Lower lobe of right lung (tissue), 2 donors: ENCODE measurements at places on chromosomes 7 and 10.

DNA sequence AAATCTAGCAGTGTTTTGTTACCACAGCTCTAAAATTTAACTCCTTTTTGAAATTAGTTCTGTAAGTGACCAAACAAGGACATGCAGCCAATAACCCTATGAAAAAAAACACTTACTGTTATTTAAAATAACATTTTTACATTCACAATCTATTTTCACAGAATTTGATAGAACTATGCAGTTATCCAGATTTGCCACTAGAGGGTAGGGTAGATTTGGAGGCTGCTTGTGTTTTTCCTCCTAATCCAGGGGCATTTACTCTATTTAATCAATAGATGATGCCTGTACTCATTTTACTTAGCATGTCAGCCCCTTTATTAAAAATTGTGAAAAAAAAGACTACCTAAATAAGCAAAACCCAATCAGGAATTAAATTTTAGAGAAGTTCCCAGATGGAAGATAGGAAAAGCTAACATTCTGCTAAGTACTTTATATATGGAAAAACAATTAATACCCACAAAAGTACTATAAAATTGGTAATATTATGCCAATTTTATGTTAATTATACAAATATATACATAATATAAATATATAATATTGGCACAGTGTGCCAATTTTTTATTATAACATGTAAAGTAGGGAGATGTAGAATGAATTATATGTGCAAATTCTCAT lies 18.1 kb upstream of the LIPK start:
- no peak for DNase-seq

GRCh38 chr10:70158113-70158512 lies 11.6 kb upstream of the TYSND1 start:
- no peak for DNase-seq

GRCh38 chr10:76905251-76905650 lies 732.4 kb downstream of the KCNMA1 start:
- no peak for DNase-seq

- no peak for DNase-seq
Observed at GRCh38 chr10:22346096-22346661, 883 bp downstream of the SPAG6 start.

DNA sequence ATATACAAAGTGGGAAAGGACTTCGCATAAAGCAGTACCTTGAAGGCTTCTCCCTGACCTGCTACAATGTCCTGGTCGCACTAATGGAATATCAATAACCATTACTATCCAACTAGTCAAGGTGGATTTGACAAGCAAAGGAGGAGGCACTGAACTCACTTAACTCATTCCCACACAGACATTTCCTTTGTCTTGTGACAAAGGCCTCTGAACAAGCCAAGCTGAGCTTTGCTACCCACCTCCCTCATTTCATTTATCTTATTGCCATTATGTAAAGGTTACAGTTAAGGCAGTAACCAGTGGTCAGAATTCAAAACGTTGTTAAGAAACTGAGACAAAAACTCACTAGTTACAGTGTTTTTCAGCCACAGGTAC lies 7.3 kb downstream of the ELMO1 start:
- no peak for DNase-seq
